ENCODE measurements at places on chromosomes 12 and 14.

- DNase-seq = no peak
Observed at GRCh38 chr12:68589194-68589593, 21.5 kb upstream of the RAP1B start.

- DNase-seq = no peak
Observed at GRCh38 chr12:67750513-67751183, 102.1 kb downstream of the DYRK2 start.

DNA sequence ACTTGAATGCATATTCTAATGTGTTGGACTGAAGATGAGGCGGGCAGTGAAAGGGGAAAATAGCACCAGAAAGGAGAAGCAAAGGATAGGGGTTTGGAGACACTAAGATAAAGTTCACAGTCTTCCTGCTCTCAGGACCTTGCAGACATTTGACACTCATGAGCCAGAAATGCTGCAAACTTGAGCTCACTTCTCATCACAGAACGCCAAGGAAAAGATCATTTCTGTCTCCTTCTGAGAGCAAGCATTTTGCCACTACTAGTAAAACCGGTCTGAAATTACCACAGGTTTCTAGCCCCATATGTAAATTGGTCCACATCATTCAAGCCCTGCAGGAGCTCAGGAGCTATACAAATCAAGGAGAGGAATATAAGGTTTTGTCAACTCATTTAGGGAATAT lies 44.6 kb upstream of the ANO2 start:
- DNase-seq = no peak

GRCh38 chr12:132422381-132423043 lies 67.4 kb upstream of the FBRSL1 start:
- DNase-seq = no peak

GRCh38 chr12:39581592-39581991 lies 38.0 kb downstream of the ABCD2 start:
- no peak for DNase-seq

- no peak for DNase-seq
Observed at GRCh38 chr12:56326533-56326932, 7.3 kb downstream of the PAN2 start.

DNA sequence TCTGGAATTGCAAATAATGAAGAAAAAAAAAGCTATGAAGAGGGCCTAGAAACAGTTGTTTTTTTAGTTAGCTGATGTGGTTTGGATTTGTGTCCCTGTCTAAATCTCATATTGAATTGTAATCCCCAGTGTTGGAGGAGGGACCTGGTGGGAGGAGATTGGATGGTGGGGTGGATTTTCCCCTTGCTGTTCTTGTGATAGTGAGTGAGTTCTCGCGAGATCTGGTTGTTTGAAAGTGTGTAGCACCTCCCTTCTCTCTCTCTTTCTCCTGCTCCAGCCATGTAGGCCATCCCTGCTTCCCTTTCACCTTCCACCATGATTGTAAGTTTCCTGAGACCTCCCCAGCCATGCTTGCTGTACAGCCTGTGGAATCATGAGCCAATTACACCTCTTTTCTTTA lies 126.1 kb downstream of the ASCL4 start:
- DNase-seq = no peak

DNA sequence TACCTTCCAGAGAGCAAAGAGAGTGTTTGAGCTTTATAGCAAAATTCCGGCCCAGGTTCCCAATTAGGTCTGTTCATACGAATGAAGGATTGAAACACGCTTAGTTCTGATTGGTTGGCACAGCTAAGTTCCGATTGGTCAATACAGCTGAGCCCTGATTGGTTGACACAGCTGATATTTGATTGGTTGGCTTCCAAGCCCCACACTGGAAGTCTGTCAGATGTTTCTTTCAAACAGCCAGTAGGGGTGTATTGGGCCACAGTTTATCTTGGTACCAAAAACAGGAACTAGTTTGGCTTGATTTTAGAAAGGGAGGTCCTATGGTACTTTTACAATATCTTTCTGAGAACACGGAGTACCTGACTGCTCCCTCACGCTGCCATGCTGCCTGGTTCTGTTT lies 93.4 kb downstream of the CAND1 start:
- DNase-seq = no peak

DNA sequence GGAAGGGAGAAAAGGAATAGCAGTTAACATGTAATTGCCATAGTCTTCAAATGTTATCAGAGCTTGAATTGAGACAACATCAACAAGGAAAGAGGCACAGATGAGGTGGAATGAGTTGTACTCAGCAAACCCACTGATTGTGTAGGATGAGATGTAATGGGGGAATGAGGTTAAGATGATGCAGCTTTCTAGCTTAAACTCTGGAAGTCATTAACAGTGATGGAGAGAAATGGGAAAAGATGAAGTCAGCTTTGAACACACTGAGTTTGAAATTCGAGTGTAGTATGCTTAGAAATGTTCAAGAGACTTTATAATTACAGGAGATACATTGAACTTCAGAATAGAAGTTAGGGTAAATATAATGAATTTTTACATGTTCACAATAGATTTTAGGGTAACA lies 106.9 kb downstream of the PRKD1 start:
- no peak for DNase-seq

DNA sequence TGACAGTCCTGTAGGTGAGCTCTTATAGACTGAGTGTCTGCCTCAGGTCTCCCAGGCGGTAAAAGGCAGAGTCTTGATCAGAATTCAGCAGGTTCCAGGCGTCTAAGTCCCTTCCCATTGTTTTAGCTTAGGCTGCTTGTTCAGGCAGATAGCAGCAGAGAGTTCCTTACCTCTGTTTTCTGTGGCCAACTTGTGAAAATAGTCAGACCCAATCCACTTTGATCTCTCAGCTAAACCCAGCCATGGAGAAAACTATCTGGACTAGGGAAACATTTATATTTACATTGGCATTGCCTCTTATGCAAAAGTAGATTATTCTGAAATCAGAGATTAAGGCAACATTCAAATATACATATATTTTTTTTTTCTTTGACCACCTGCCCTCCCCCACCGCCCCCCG lies 21.4 kb downstream of the CCDC62 start:
- DNase-seq = no peak

- peak; percentile 19 for DNase-seq
Observed at GRCh38 chr12:88638388-88638787, 58.1 kb upstream of the KITLG start.

DNA sequence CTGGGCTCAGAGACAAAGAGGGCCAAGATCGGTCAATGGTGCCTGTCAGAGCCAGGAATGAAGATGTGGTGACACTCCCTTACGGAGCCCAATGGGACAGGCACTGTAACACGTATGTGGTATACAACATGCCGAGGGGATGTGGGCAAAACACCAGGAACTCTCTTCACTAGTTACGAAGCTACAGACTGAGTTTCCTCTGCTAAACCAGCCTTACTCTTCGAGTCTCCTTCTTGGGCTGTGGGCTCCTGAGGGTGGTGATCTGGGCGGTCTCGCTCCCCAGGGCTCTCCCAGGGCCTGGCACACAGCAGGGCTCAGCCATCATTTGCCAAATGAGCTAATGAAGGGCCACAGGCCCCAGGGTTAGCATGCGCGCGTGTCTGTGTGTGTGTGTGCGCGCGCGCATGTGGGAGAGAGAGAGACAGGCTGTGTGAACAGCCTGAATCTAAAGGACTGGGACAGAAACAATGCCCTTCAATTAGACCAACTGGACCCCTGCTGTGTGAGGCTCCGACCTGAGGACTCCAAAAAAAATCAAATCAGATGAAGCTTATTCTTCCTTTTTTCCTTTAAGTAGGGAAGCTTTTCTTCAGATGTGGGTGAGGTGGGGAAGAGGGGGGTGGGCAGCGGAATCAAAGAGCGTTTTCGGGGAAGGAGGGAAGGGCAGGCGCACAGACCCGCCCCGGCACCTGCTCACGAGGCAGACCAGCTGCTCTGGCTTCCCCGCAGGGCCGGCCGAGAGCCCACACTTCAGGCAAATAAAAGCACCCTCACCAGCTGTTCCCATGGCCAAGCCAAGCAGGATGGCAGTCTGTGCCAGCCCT lies 42.5 kb downstream of the CCDC88C start:
- no peak for DNase-seq

DNA sequence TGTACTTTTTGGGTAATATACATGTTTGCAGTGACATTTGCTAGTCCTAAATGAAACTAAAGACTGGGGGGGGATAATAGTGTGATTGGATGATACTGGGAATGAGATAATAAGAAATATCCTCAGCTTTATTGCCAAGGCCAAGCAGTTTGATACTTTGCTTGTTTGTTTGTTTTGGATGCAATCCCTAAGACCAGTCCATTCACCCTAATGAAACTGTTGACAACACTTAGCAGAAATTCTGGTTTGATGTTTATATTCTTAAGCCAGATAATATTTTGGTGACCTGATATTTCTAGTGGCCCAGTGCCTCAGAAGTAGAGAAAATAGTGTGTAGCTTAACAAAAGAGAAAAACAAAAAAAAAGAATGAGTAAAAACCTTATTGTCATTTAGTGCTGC lies 1.8 kb downstream of the PHC1 start:
- DNase-seq = no peak

DNA sequence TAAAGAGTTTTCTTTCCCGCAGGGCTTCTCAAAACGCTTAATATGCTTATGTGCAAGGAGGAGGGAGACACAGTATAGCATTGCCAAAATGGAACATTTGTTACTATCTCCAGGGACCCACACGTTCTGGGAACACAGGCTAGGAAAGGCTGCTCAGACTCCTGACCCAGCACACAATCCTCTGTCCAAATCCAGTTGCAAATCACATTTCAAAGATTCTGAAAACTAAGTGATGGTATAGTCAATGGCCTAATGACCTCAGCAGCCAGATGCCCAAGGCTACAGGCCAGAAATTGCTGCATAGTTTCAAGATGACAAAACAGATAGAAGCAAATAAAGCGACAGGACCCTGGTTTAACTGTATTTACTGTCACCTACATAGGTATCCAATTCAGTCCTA lies 97.0 kb upstream of the GRIP1 start:
- no peak for DNase-seq

GRCh38 chr12:54592316-54592715 lies 3.9 kb upstream of the PPP1R1A start:
- DNase-seq = no peak

DNA sequence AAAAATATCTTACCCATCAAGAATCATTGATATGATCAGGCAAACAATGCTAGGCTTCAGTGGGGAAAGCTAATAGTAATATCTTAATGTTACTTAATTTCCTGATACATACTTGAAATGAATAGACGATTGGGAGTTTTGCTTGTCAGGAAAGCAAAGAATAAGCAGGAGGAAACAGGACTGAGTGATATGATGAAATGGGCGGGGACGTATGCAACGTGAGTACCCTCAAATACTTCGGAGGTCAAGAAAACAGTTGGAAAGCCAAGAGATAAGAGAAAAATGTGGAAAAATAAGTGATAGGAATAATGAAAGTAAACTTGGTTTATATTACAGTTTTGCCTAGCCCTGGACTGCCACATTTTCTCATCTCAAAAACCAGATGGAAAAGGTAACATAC lies 49.2 kb downstream of the METTL25 start:
- no peak for DNase-seq

DNA sequence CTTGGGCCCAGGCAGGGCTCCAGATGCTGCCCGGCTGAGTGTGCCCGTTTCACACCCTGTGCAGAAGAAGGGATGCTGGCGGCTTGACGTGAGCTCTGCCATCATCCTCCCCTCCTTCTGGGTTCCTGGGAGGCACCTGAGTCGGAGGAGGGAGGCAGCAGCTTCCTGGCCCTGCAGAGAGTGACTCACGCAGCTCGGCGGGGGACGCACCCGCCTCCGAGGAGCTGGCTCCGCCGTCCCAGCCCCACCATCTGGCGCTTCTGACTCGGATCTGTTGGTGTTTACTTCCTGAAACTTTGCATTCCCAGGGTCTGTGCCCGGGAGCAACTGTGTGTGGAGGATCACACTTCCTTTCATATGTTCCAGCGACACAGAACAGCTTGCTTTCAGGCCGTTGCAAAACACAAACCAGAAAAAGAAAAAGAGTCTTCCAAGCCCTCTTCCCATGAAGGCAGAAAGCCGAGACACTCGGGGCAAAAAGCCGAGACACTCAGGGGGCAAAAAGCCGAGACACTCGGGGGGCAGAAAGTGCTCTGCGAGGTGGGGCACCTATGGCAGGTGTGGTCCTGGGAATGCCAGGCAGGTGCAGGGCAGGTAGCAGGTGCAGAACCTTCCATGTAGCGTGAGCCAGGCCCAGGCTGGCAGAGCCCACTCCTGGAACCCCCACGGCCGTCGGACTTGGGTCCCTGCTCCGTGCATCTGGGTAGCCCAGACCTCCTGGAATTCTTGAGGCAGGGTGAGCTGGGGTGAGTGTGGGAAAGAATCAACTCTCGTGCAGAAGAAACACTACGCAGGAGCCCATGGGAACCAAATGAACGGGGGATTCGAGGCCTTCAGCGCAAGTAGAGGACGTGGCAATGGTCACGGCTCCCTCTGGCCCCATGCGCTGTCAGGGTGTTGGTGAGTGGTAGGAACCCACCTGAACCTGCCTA lies 27.6 kb upstream of the GALNT9 start:
- DNase-seq = no peak

DNA sequence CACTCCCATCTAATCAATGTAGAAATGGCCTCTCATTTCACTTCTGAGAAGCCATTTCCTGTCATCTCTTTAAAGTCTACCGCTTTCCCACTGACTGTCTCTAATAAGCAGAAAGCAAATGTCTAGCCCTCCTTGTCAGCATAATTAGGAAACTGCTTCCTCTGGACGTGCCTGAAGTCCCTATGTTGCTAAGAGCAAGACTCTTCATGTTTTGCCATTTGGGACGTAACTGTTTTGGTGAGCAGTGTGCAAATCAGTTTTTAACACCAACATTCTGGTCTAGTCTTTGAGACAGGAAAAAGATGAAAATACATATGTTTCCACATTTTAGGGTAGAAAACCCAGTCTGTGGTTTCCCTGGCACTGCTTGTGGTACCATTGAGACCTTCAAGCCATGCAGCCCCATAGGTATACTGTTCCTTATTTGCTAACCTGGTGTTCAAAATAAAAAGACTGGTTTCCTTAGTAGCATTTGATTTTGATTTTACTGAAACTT lies 22.2 kb downstream of the IFNG start:
- no peak for DNase-seq

GRCh38 chr14:85714069-85714468 lies 184.1 kb downstream of the FLRT2 start:
- DNase-seq = no peak

- DNase-seq = no peak
Observed at GRCh38 chr12:101710288-101710687, 12.8 kb downstream of the CHPT1 start.

GRCh38 chr14:92563765-92564285 lies 50.2 kb downstream of the RIN3 start:
- DNase-seq = no peak

- no peak for DNase-seq
Observed at GRCh38 chr14:77961847-77962580, 162.1 kb downstream of the ADCK1 start.

- peak; percentile 58 for DNase-seq
Observed at GRCh38 chr12:95918194-95918993, 24.0 kb downstream of the CCDC38 start.

DNA sequence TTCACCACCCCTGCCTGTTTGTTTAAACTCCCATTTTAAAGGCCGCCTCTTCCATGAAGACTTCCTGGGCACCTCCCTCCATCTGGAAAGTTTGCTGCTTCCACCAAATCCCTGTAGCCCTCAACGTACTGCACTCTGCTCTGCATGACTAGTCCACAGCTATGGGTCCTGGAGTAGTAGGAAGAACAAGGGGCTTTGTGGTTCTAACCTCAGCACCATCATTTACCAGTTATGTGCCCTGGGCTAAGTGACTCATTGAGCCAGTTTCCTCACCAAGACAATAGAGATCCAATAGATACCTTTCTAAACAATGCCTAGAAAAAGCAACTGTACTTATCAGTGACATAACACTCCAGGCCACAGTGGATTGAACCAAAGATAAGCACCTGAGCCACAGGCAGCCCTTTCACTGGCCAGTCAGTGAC lies 8.5 kb upstream of the LTBP2 start:
- no peak for DNase-seq
